Skin of body (tissue), 3 donors: ENCODE measurements at places on chromosomes 5 and 9. TPM values are rescaled to one million over a fixed set of nuclear protein-coding genes. Genes with fewer than 3 reads are reported as not detected.

Gene IFNA2
- not detected for total RNA-seq

Gene HK3
- 7.1 TPM for total RNA-seq

Gene TIFAB
- 0.20 TPM for total RNA-seq

Gene NR2F1
- total RNA-seq = 4.8 TPM

Gene SHISAL2B
- total RNA-seq = not detected

Gene CDX1
- 0.49 TPM for total RNA-seq

Gene MEF2C
- 125 TPM for total RNA-seq

Gene SPINK6
- not detected for total RNA-seq

Gene RNF224
- total RNA-seq = not detected

Gene SLC1A1
- total RNA-seq = 1.3 TPM

Gene ARHGEF39
- 2.4 TPM for total RNA-seq

Gene RNF208
- 0.20 TPM for total RNA-seq

Gene TRPM3
- 2.3 TPM for total RNA-seq

Gene RASGRF2
- total RNA-seq = 2.1 TPM

Gene INSL6
- total RNA-seq = not detected

Gene PDE8B
- 5.3 TPM for total RNA-seq

Gene MINAR2
- total RNA-seq = not detected

Gene TLX3
- not detected for total RNA-seq

Gene SLC34A1
- not detected for total RNA-seq

Gene NOXA1
- 0.30 TPM for total RNA-seq

Gene TAF1L
- total RNA-seq = under 0.01 TPM

Gene PCDHGA2
- 3.6 TPM for total RNA-seq

Gene CDHR2
- total RNA-seq = not detected

Gene LMX1B
- total RNA-seq = 1.2 TPM

Gene CCL27
- 7.6 TPM for total RNA-seq

Gene BARHL1
- total RNA-seq = not detected

Gene NMUR2
- 0.10 TPM for total RNA-seq

Gene GABRA1
- total RNA-seq = not detected

Gene PLPP7
- 4.6 TPM for total RNA-seq

Gene FOXD4L5
- 0.10 TPM for total RNA-seq

Gene FGF18
- total RNA-seq = 5.5 TPM

Gene ELL2
- 61.1 TPM for total RNA-seq

Gene PFDN1
- total RNA-seq = 28.7 TPM

Gene PCAT7
- 0.10 TPM for total RNA-seq

Gene DEPDC1B
- 6.7 TPM for total RNA-seq

Gene CCDC152
- total RNA-seq = 3.1 TPM

Gene LCN1
- not detected for total RNA-seq

Gene LRRC26
- total RNA-seq = not detected

Gene LPAR1
- total RNA-seq = 47.3 TPM

Gene COL15A1
- 122 TPM for total RNA-seq

Gene THG1L
- total RNA-seq = 17.6 TPM

Gene SH3RF2
- 9.8 TPM for total RNA-seq

Gene GOLGA1
- 13.5 TPM for total RNA-seq

Gene RARS1
- total RNA-seq = 116 TPM

Gene IFNA16
- not detected for total RNA-seq
